AG04450 (cell line): ENCODE measurements at places on chromosomes 6 and 20. TPM values are rescaled to one million over a fixed set of nuclear protein-coding genes. Genes with fewer than 3 reads are reported as not detected.

Gene PRDM13
- polyA plus RNA-seq: not detected in 2 replicates

Gene KIAA1755
- polyA plus RNA-seq: 2.9 and 3.5 TPM in 2 replicates

Gene SPACA1
- polyA plus RNA-seq: not detected in 2 replicates

Gene BMP7
- not detected in 2 replicates for polyA plus RNA-seq

Gene BMP5
- polyA plus RNA-seq: 0.26 and 0.63 TPM in 2 replicates

Gene TMEM200A
- 29.0 and 34.5 TPM in 2 replicates for polyA plus RNA-seq

Gene GCNT2
- 1.6 and 2.5 TPM in 2 replicates for polyA plus RNA-seq

Gene SLC35D3
- not detected in 2 replicates for polyA plus RNA-seq

Gene SLC22A1
- 0.10 and 0.36 TPM in 2 replicates for polyA plus RNA-seq

Gene GPLD1
- polyA plus RNA-seq: 0.04 TPM in 1 of 2 replicates, not detected in the other

Gene MLN
- polyA plus RNA-seq: not detected in 2 replicates

Gene POLR1C
- polyA plus RNA-seq: 48.1 and 50.8 TPM in 2 replicates

Gene ASF1A
- polyA plus RNA-seq: 18.4 and 29.4 TPM in 2 replicates

Gene FANCE
- 7.0 and 7.1 TPM in 2 replicates for polyA plus RNA-seq

Gene FAM83D
- polyA plus RNA-seq: 10.5 and 14.9 TPM in 2 replicates

Gene BRPF3
- 13.9 and 15.5 TPM in 2 replicates for polyA plus RNA-seq

Gene CRISP2
- polyA plus RNA-seq: not detected in 2 replicates

Gene NNAT
- 54.0 and 59.6 TPM in 2 replicates for polyA plus RNA-seq

Gene PPP1R3D
- polyA plus RNA-seq: 2.6 and 3.1 TPM in 2 replicates

Gene TAGAP
- polyA plus RNA-seq: not detected in 2 replicates

Gene NCOA5
- 21.5 and 27.0 TPM in 2 replicates for polyA plus RNA-seq

Gene SPATS1
- not detected in 2 replicates for polyA plus RNA-seq

Gene PET117
- polyA plus RNA-seq: 9.5 and 12.1 TPM in 2 replicates

Gene DSP
- 3.6 TPM in 2 replicates for polyA plus RNA-seq

Gene MAFB
- polyA plus RNA-seq: 0.10 and 0.14 TPM in 2 replicates

Gene MYBL2
- 1.7 and 2.5 TPM in 2 replicates for polyA plus RNA-seq

Gene CNR1
- not detected in 2 replicates for polyA plus RNA-seq

Gene BTNL2
- not detected in 2 replicates for polyA plus RNA-seq

Gene GID8
- 24.3 and 24.4 TPM in 2 replicates for polyA plus RNA-seq

Gene TMEM74B
- not detected in 2 replicates for polyA plus RNA-seq

Gene SGK1
- 115 and 120 TPM in 2 replicates for polyA plus RNA-seq

Gene ATF6B
- polyA plus RNA-seq: 39.2 and 60.0 TPM in 2 replicates

Gene PERP
- 40.5 and 47.6 TPM in 2 replicates for polyA plus RNA-seq

Gene LRFN2
- not detected in 2 replicates for polyA plus RNA-seq

Gene TAF4
- 2.6 and 2.7 TPM in 2 replicates for polyA plus RNA-seq

Gene PHACTR1
- polyA plus RNA-seq: not detected in 2 replicates

Gene DNAH8
- not detected in 2 replicates for polyA plus RNA-seq

Gene MCCD1
- polyA plus RNA-seq: not detected in 2 replicates

Gene TMC2
- polyA plus RNA-seq: not detected in 2 replicates

Gene PRSS16
- polyA plus RNA-seq: 0.02 and 0.16 TPM in 2 replicates

Gene CST4
- polyA plus RNA-seq: not detected in 2 replicates

Gene FABP7
- polyA plus RNA-seq: not detected in 2 replicates

Gene NECAB3
- 11.7 and 15.7 TPM in 2 replicates for polyA plus RNA-seq

Gene FERMT1
- 2.0 and 2.8 TPM in 2 replicates for polyA plus RNA-seq

Gene RFX6
- not detected in 2 replicates for polyA plus RNA-seq

Gene RSPO3
- polyA plus RNA-seq: not detected in 2 replicates
